ENCODE measurements at places on chromosomes 1 and 21.

DNA sequence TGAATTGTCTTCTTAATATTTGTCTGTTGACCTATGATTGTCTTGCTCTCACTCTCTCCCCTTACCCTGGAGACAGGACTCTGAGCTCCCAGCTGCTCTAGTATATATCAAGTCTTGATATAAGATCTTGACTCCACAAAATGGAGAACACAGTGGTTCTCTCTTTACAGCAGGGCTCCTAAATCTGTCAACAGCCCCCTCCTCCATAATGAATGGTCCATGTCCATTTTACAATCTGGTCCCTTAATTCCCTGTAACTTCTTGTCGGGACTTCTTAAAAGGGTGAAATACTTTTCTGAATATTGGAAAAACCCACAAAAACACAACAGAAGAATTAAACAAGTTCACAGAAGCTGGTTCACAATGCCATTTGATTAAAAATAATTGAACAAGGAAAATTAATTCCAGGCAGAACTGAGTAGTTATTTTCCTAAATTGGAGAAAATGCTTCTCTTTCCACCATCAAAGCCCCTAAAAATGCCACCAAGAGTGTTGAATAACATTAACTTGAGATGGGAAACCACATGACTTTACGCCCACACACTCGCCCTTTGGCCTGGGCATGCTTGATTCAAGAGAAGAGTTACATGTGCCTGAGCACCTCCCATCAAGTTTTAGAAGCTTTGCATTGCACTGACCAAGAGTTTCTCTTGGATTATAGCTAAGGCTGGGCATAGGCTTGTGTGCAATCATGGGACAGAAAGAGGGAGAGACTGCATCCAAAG, 109.8 kb downstream of the TOMM20 start:
- peak; percentile 33 for DNase-seq

GRCh38 chr1:9400425-9401079, 107.9 kb downstream of the SPSB1 start:
- no peak for DNase-seq

- DNase-seq, result no peak
These were observed 53.7 kb upstream of the HMCN1 start for GRCh38 chr1:185680453-185680852.

DNA sequence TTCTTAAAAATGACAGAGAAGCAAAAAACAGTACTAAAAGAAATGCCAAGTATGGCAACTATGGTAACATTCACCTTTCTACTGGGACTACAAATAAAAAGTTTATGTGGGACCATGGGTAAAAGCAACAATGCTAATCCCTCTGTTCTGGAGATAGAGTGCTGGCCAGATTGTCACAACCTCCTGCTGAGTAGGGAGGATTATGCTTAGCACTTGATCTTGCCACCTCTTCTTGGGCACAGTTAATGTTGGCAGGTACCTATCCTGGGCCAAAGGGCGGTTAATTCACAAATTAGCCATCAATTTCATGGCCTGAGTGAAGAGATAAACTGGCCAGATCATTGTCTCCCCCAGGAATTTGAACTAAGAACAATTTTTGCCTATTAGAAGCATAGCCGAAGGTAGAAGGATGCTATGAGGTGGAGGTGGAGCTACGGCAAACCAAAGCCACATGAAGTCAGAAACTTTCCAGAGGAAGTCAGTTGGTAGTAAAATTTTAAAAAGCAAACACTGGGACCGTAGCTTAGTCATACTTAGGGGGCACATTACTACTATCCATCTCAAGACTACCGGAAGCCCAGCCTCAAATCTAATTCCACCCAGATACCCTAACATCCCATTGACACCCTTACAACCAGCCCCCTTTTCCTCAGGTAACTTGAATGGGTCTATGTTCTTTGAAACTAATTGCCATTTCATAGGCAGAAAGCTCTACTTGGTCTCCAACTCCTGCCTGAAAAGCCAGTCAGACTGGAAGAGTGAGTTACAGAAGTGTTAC, 2.7 kb downstream of the SCYL3 start:
- DNase-seq, result no peak

DNA sequence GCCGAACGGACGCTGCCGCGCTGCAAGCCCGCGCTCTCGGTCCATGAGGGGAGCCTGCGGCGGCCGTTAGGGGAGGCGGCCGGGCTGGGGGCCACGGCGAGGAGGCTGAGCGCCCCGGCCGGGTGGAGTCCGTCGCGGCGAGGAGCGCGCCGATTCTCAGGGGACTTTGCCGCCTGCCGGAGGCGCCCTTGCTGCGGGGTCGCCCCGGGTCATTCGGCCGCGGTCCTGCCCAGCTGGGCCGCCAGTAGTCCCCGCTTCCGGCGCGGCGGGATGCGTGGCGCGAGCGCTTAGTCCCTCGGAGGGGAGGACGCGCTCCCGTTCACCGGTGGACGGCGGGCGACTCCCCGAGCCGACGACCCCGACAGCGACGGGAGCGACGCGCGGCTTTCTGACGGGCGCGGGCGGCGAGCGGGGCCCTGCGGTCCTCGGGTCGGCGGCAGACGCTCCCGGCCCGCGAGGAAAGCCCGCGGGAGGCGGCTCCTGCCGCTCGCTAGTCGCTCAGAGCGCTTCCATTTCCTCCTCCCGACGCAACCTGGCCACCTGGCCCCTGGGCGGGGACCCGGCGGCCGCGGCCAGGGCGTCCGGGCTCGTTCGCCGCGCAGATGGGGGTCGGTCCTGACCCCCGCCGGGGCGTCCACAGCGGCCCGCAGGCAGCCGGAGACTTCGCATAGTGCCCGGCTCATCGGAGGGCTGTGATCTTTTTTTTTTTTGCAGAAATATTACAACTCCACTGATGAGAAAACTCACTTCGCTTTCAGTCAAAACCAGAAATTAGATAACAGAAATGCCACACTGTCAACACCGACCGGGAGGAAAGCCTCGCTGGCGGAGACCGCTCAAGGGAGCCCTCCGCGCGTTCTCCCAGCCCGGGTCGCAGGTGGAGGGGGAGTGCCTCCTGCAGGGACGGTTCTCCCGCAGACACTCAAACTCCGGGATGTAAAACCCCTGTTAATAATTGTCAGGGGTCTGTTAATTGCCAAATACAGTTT, 641 bp upstream of the ZBTB21 start:
- DNase-seq, result no peak

DNA sequence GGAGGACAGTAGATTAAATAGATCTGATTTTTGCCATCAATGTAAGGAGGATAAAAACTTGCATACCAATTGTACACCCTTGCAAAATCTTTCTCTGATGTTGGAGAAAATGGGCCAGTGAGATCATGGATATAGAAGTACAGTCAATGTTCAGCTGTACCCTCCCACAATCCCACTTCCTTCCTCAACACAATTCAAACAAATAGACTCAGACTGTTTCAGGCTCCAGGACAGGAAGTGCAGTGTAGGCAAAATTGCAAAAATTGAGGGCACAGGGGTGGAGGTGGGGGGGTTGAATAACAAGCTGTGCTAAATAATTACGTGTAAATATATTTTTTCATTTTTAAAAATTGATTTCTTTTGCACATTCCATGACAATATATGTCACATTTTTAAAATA, 3.9 kb upstream of the IFI44 start:
- no peak for DNase-seq

- no peak for DNase-seq
These were observed 204.8 kb downstream of the FCRL5 start for GRCh38 chr1:157347506-157347905.

- DNase-seq, result no peak
These were observed 20.3 kb upstream of the PLCH2 start for GRCh38 chr1:2455757-2456156.

DNA sequence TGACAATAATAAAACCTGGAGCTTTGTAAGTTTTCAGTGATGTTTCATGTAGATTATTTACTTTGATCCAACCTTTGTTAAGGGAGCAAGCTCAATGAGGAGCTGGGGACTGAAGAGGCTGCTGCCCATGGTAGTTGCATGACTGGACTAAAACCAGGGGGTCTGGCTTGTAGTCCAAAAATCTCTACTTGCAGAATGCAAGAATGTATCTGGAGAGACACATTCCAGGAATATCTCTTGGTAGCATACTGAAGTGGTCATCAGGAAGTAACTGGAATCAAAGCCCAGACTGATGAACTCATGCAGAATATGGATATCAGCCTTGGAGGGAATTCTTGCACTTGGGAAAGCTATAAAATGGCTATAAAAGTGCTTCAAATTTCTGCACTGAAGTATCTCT, 5.8 kb upstream of the KIAA0040 start:
- no peak for DNase-seq

- no peak for DNase-seq
These were observed 580.5 kb upstream of the CXADR start for GRCh38 chr21:16932314-16932713.

GRCh38 chr1:22077728-22078127, 25.2 kb downstream of the CDC42 start:
- DNase-seq, result no peak

- DNase-seq, result no peak
These were observed 740 bp downstream of the DSTYK start for GRCh38 chr1:205210756-205211168.

DNA sequence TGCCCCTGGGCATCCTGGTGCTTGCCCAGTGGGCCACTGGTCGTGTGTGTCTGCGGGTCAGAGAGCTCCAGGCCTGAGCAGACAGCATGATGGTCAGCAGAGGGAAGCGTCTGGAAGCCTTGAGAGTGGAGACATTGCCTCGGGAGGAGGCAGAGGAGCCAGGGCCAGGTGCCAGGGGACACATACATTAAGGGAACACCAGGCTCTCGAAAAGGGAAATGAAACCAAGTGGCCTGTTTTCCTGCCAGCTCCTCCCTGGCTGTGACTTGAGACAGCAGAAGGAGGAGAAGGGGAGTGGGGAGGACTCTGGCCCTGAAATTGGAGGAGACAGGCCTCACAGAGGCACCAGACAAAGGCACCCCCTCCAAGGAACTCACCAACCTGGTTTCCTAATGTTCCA, 62.4 kb upstream of the LRP8 start:
- no peak for DNase-seq

DNA sequence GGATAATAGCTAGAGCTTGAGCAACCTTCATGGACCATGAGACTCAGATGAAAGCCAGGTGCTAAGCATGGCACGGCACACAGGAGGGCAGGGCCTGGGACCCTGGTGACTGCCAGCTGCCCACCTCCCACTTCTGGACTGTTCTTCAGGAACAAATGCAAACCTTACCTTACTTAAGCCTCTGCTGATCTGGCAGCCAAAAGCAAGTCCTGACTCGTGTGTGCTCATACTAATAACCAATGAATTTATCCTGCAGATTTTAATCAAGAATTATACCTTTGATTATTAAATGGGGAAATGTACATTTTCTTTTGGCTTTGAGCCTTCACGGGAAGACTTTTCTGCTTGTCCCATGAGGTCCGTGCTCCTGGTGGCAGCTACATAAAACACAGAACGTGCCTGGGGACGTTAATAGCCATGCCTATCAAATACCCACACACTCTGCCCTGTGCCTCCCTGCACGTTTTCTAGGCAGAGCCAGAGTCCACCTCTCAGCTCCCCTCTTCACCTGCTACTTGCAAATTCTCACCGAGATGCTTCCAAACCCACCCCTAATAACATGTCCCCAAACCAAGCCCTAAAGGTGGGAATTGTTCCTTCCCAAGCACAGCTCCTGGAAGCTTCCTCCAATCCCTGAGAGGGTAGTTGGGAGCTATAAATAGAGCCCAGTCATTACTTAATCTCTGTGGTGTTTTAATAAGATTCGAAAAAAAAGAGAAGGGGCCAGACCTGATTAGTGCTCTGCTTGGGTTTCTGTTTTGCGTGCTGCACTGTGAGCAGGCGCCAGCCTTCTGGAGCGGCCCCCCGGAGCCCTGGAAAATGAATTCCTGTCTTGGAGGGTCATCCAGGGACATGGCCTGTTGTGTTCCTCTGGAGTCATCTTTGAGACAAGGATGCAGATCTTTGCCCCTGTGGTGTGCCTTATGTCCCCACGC, 33.5 kb downstream of the SLC1A7 start:
- no peak for DNase-seq

- DNase-seq, result no peak
These were observed 6.3 kb upstream of the GPR25 start for GRCh38 chr1:200866521-200866920.

DNA sequence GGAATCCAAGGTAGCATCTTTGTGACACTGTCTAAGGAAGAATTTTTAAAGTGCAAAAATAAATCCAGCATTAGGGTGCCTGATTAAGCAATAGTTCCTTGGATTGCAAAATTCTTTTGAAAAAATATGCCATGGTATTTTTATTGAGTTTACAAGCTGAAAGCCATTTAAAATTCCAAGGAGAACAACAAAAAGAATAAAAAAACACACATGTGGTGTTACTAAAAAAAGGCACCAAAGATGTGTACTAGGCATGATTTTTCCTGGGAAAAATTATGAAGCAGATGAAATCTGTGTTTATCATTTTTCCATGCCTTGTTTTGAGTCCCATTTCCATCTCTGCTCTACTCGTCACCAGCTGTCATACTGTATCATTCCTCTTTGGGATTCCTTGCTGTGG, 157.0 kb upstream of the ZNHIT6 start:
- DNase-seq, result no peak

- DNase-seq, result no peak
These were observed 173.6 kb downstream of the PTGER3 start for GRCh38 chr1:70874063-70874462.

Data from mesenteric fat pad (tissue), 1 donor.